ENCODE measurements at places on chromosomes 4 and X. TPM values are rescaled to one million over a fixed set of nuclear protein-coding genes. Genes with fewer than 3 reads are reported as not detected.

HNRNPDL gene
- total RNA-seq = 68.1 TPM

CT45A6 gene
- not detected for total RNA-seq

ZNF827 gene
- 3.1 TPM for total RNA-seq

KLB gene
- 0.05 TPM for total RNA-seq

COL4A5 gene
- total RNA-seq = 39.7 TPM
